ENCODE measurements at places on chromosomes 2 and 18. TPM values are rescaled to one million over a fixed set of nuclear protein-coding genes. Genes with fewer than 3 reads are reported as not detected.

The LRRC30 gene
- total RNA-seq, result not detected

The RAB3GAP1 gene
- 54.1 TPM for total RNA-seq

The RASGRP3 gene
- 23.9 TPM for total RNA-seq

The MAP3K19 gene
- total RNA-seq, result not detected

The PROKR1 gene
- total RNA-seq, result 0.66 TPM

The SRD5A2 gene
- not detected for total RNA-seq

The COBLL1 gene
- 43.6 TPM for total RNA-seq

The NOL4 gene
- total RNA-seq, result under 0.01 TPM

The CLIP4 gene
- 76.8 TPM for total RNA-seq

The THOC1 gene
- total RNA-seq, result 56.2 TPM

The CNDP1 gene
- 0.33 TPM for total RNA-seq

The IL36RN gene
- not detected for total RNA-seq

The MC5R gene
- total RNA-seq, result not detected

The TRIM54 gene
- total RNA-seq, result not detected

The C18orf54 gene
- total RNA-seq, result 1.3 TPM

The EML6 gene
- total RNA-seq, result 5.9 TPM

The FOXI3 gene
- total RNA-seq, result not detected

The TOGARAM2 gene
- 0.33 TPM for total RNA-seq

The TMEM169 gene
- 0.29 TPM for total RNA-seq

The TNFRSF11A gene
- total RNA-seq, result 4.6 TPM

The CLHC1 gene
- total RNA-seq, result 20.8 TPM

The HOXD10 gene
- total RNA-seq, result 5.2 TPM

The ATIC gene
- total RNA-seq, result 33.0 TPM

The C2orf42 gene
- 20.3 TPM for total RNA-seq

The ANTXR1 gene
- 52.7 TPM for total RNA-seq

The CNGA3 gene
- total RNA-seq, result not detected

The TCF23 gene
- not detected for total RNA-seq

The CFAP53 gene
- 3.4 TPM for total RNA-seq

The KANSL1L gene
- 55.8 TPM for total RNA-seq

The CTNNA2 gene
- 0.16 TPM for total RNA-seq

The HAUS1 gene
- total RNA-seq, result 62.6 TPM

The DNER gene
- total RNA-seq, result 1.6 TPM

The AQP12B gene
- not detected for total RNA-seq

The OBSL1 gene
- total RNA-seq, result 69.2 TPM

The TUBB8B gene
- total RNA-seq, result not detected

The CPLX4 gene
- not detected for total RNA-seq

The TTR gene
- not detected for total RNA-seq

The SERPINB3 gene
- total RNA-seq, result not detected

The GULP1 gene
- total RNA-seq, result 43.8 TPM

The CFC1 gene
- total RNA-seq, result not detected

The SLC16A14 gene
- 2.1 TPM for total RNA-seq

The EVX2 gene
- total RNA-seq, result not detected

The MYO1B gene
- total RNA-seq, result 63.9 TPM

The DCC gene
- total RNA-seq, result under 0.01 TPM

The ATP8B1 gene
- total RNA-seq, result 45.1 TPM

The IKZF2 gene
- 34.4 TPM for total RNA-seq

The QPCT gene
- 12.5 TPM for total RNA-seq

The PLGLB1 gene
- 6.0 TPM for total RNA-seq

The TMEM198 gene
- total RNA-seq, result 1.8 TPM

The HOXD11 gene
- total RNA-seq, result 0.66 TPM

The TDRD15 gene
- total RNA-seq, result 0.59 TPM

The ZDBF2 gene
- 10.2 TPM for total RNA-seq

All from breast epithelium (tissue), 4 donors.